ENCODE measurements at places on chromosomes 4 and X.

DNA sequence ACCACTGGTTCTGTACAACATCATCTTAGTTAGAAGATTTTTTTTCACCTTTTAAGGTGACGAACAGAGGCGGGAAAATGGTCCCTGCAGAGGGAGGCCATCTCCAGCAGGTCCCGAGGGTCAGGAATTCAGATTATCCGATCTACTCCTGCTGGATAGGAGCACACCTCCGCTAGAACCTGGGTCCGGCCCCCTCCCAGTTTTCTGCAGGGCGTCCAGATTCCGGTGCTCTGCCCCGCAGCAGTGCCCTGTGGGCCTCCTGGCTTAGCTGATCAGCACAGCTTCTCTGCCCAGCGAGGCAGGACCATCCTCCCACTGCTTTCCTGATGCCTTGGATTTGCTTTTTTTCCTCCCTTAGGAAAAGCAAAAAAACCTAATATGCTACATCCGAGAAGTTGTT, 2.3 kb downstream of the TBL1X start:
- DNase-seq = no peak

DNA sequence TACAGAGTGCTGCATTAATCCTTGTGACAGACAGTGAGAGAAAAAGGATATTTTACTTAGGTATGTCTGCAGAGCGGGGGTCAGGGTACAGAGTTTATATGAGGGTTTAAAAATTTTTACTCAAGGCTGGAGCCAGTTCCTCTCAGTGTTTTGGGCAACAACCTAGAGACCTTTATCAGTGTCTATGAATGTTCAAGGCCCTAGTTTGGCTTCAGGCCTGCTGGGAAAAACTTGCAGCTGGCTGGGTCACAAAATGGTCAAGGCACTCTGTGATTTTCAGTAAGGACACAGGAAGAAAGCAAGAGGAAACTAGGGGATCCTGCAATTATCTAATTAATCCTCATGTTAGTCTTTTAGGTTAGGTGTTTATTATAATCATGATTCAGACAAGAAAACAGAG, 10.8 kb upstream of the C4orf54 start:
- no peak for DNase-seq

DNA sequence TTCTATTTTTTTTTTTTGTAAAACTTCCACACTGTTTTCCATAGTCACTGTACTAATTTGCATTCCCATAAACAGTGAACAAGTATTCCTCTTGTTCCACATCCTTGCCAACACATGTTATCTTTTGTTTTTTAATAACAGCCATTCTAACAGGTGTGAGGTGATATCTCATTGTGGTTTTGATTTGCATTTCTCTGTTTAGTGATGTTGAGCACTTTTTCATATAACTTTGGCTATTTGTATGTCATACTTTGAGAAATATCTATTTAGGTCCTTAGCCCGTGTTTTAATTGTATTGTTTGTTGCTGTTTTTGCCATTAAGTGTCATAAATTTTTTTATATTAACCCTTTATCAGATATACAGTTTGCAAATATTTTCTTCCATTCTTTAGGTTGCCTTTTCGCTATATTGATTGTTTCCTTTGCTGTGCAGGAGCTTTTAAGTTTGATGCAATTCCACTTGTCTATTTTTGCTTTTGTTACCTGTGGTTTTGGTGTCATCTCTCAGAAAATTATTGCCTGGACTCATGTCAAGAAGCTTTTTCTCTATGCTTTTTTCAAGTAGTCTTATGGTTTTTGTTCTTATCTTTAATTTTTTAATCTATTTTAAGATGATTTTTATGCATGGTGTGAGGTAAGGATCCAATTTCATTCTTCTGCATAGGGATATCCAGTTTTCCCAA, 27.9 kb upstream of the NDNF start:
- no peak for DNase-seq

DNA sequence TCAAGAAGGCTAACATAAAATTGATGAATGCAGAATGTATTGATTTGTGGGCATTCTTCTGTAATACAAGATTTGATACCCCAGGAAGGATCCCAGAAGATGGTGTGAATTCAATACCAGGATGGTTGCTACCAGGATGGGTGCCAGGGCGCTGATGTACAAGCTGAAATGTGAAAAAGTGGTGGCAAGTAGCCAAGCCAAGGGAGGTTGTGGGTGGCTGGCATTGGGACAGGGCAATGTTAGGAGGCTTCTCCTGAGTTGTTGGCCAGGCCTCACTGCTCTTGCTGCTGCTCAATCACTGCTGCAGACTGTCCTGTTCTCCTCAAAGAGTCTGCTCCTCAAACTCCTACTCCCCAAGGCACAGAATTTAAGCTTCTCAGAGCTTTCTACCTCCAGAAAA, 77.1 kb downstream of the RBM46 start:
- no peak for DNase-seq

GRCh38 chrX:8939322-8939721, 94.6 kb downstream of the FAM9B start:
- DNase-seq = no peak

DNA sequence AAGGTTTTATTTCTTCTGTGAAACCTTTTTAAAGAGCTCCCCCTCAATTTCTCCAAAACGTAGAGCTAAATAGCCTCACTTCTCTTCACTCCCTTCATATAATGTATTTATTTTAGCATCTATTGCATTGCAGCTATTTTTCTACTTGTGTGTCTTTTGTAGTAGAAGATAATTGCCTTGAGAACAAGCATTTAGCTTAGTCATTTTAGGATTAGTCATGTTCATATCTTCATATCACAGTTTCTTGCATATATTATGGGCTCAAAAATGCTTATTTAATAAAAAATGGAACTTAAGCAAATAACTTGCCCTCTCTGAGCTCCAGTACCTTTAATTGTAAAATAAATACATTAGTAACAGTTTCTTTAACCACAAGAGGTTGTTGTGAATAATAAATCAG, 72.1 kb upstream of the SPANXC start:
- DNase-seq = no peak
